IMR-90 (cell line): ENCODE measurements at places on chromosomes 2 and 18.

- no peak for DNase-seq
- H3K4me1 ChIP-seq: no peaks in the 10 kb centered on the region
- no peaks in the 10 kb centered on the region for H3K36me3 ChIP-seq
These were observed 6.2 kb downstream of the KCNIP3 start for GRCh38 chr2:95303191-95303919.

DNA sequence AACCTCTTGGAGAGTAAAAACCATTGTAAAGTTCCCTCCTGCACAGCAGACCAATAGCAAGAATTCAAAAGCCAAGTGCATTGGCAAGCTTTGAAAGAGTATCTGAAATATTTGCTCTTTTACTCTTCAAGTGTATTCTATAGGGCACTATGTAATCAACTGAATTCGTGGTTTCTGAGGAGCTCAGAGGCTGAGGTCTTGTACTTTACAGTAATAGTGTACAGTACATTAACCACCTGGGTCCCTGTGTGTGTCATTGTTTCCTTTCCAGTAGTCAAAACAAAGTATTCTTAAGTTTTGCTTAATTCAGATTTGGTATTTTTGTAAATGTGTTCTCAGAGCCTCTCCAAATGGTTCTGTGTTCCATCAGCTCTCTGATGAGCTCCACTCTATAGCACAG, 769.7 kb downstream of the LRRTM4 start:
- H3K27me3 ChIP-seq: no peaks in the 10 kb centered on the region
- H3K4me3 ChIP-seq: no peak overlapping the region
- no peak for DNase-seq
- H3K4me1 ChIP-seq: no peaks in the 10 kb centered on the region
- H3K27ac ChIP-seq: no peak overlapping the region

DNA sequence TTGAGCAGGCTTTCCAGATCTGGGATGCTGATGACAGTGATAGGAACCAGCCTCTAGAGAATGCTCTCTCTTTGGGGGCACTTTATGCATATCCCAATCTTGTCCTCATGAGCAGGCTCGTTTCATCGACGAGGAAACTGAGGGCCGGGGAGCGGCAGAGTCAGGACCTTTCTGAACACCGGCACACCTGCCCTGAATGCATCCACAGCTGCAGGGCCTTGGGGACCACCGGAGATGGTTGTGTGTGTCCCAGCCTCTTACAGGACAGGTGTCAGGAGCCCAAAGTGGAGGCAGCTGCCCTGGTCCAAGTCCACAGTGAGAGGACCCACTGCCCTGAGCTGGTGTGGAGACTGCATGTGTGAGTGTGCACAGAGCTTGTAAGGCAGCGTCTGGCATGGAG, 47.6 kb upstream of the FAHD2A start:
- no peaks in the 10 kb centered on the region for H3K36me3 ChIP-seq
- DNase-seq: no peak
- H3K27me3 ChIP-seq: peaks cover 2% of the 10 kb centered on the region; the same call in 1 of the 2 replicates

DNA sequence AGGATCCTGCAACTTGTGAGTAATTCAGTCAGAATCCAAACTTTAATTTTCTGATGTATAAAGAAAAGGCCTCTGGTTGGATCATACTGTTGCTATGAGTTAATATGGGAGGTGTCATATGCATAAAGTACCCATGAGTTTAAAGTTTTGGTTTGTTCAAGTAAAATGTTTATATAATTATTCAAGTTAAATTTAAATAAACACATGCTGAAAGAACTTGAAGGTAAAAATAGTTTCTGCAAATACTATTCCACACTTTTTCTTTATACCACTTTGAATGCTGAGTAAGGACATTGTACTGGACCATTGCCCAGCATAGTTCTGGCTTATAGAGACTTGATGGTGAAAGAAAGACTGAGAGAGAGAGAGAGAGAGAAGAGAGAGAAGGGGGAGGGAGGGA, 30.7 kb downstream of the PKP4 start:
- H3K4me3 ChIP-seq: no peak overlapping the region
- H3K27ac ChIP-seq: no peak overlapping the region
- peaks cover 9% of the 10 kb centered on the region for H3K4me1 ChIP-seq
- peak; percentile 85 for DNase-seq

DNA sequence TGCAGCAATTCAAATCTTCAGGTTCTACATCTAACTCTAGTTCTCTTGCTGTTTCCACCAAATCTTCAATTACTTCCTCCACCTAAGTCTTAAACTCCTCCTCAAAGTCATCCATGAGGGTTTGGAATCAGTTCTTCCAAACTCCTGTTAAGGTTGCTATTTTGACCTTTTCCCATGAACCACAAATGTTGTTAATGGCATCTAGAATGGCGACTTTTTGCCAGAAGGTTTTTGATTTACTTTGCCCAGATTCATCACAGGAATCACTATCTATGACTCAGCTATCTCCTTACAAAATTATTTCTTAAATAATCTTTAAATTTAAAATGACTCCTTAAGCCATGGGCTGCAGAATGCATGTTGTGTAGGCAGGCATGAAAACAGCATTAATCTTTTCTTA, 368.9 kb upstream of the TNP1 start:
- H3K4me3 ChIP-seq: no peak overlapping the region
- H3K4me1 ChIP-seq: peaks cover 23% of the 10 kb centered on the region
- no peaks in the 10 kb centered on the region for H3K36me3 ChIP-seq
- H3K27me3 ChIP-seq: no peaks in the 10 kb centered on the region
- H3K27ac ChIP-seq: peak overlapping the region; percentile 86

DNA sequence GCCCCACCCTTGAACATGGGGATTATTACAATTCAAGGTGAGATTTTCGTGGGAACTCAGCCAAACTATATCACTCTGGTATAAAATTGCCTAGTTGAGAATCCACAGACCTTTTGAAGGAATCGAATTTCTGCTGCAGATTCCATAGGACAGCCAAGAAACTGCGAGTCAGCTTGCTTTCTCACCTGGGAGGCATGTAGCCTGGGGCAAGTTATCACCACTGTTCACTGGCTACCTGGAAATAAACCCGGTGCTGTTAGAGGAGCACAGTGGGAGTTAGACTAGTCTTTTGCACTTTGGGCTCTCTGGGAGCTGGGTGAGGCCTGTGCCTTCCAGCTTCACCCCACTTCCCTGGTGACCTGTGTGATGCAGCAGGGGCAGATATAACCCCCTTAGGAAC, 1043.5 kb downstream of the TDRD15 start:
- no peaks in the 10 kb centered on the region for H3K36me3 ChIP-seq
- no peak overlapping the region for H3K27ac ChIP-seq
- DNase-seq: no peak
- H3K4me3 ChIP-seq: no peak overlapping the region
- no peaks in the 10 kb centered on the region for H3K4me1 ChIP-seq

- H3K27me3 ChIP-seq: no peaks in the 10 kb centered on the region
- DNase-seq: no peak
- H3K4me3 ChIP-seq: no peak overlapping the region
- H3K36me3 ChIP-seq: no peaks in the 10 kb centered on the region
These were observed 534.6 kb downstream of the MBD2 start for GRCh38 chr18:53689886-53690285.

GRCh38 chr2:188474316-188474715, 182.6 kb downstream of the GULP1 start:
- H3K36me3 ChIP-seq: no peaks in the 10 kb centered on the region
- H3K4me3 ChIP-seq: no peak overlapping the region
- DNase-seq: no peak
- peaks cover 4% of the 10 kb centered on the region; the same call in 1 of the 2 replicates for H3K4me1 ChIP-seq
- no peak overlapping the region for H3K27ac ChIP-seq
- H3K27me3 ChIP-seq: no peaks in the 10 kb centered on the region

GRCh38 chr2:190891372-190891771, 10.8 kb downstream of the GLS start:
- H3K27ac ChIP-seq: no peak overlapping the region
- peaks cover 4% of the 10 kb centered on the region for H3K36me3 ChIP-seq
- no peak overlapping the region for H3K4me3 ChIP-seq
- H3K4me1 ChIP-seq: peaks cover 2% of the 10 kb centered on the region; the same call in 1 of the 2 replicates
- DNase-seq: no peak

GRCh38 chr2:207167099-207167923, 1.6 kb upstream of the KLF7 start:
- H3K27ac ChIP-seq: peak overlapping the region; percentile 100
- no peaks in the 10 kb centered on the region for H3K36me3 ChIP-seq
- H3K27me3 ChIP-seq: no peaks in the 10 kb centered on the region
- peak overlapping the region; percentile 64 for H3K4me3 ChIP-seq
- H3K4me1 ChIP-seq: peaks cover 3% of the 10 kb centered on the region; the same call in 1 of the 2 replicates

- H3K27me3 ChIP-seq: no peaks in the 10 kb centered on the region
- DNase-seq: peak; percentile 4
- H3K4me1 ChIP-seq: peaks cover 5% of the 10 kb centered on the region
- H3K27ac ChIP-seq: no peak overlapping the region
- H3K4me3 ChIP-seq: no peak overlapping the region
- no peaks in the 10 kb centered on the region for H3K36me3 ChIP-seq
These were observed 101.9 kb downstream of the GPD2 start for GRCh38 chr2:156538083-156538504.

GRCh38 chr18:47618758-47619157, 311.7 kb downstream of the SMAD2 start:
- H3K4me1 ChIP-seq: no peaks in the 10 kb centered on the region
- H3K36me3 ChIP-seq: no peaks in the 10 kb centered on the region
- H3K27me3 ChIP-seq: no peaks in the 10 kb centered on the region
- H3K27ac ChIP-seq: no peak overlapping the region
- no peak for DNase-seq

DNA sequence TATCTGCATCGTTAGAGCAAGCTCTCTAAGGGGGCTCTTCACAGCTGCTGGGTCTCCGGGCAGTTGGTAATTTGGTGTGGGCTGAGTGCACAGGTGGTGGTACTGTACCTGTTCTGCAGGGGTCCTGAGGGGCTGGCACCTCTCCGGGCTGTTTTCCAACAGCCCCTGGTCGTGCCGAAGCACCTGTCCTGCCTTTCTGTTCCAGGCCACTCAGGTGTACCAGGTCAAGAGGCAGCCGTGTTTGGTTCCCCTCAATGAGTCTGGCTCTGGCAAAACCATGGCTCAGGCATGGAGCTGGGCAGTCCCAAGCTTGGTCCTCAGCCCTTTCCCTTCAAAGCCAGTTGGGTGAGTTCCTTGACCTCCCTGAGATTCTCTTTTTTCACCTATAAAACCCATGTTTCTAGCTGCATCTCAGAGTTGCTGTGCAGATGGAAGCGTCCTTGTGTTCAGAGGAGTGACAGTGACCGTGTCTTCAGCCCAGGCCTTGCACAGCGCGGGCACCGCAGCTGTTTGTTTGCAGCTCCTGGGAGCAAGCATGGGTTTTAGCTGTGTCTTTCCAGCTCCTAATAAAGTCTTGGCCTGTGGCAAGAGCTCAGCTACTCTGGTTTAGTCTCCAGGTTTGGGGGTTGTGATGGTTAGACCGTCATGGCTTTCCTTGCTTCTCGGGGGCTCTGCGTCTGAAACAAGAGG, 110.9 kb downstream of the GLI2 start:
- H3K36me3 ChIP-seq: peaks cover 13% of the 10 kb centered on the region
- no peaks in the 10 kb centered on the region for H3K27me3 ChIP-seq
- peaks cover 12% of the 10 kb centered on the region for H3K4me1 ChIP-seq
- H3K4me3 ChIP-seq: no peak overlapping the region

DNA sequence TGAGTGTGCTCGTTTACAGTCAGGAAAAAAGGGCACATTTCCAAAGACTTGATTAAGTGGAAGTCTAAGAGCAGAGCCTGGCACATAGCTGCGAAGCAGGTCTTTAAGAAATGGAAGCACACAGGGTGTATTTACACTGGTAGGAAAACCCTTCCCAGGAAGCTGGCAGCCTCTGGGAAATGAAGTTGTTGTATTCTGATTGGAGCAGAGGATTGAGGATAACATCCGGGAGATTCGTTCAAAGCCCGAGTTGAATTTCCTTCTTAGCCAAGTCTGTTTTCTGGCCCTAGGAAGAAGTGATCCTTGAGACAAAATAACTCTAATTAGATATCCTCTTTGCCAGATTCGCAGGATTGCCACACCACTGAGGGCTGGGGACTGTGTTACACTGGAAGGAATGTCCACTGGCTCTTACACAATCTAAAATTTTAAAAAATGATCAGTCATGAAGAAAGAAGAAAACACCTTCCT, 75.9 kb downstream of the ITGB1BP1 start:
- peaks cover 4% of the 10 kb centered on the region for H3K4me1 ChIP-seq
- DNase-seq: no peak
- H3K4me3 ChIP-seq: no peak overlapping the region
- peaks cover 35% of the 10 kb centered on the region for H3K36me3 ChIP-seq
